ENCODE measurements at places on chromosomes 6 and 20.
A peak's percentile ranks its signal among the peaks of the same experiment; 100 is the strongest.

GRCh38 chr6:1610497-1611321 is 994 bp downstream of the FOXC1 start:
- DNase-seq: no peak

DNA sequence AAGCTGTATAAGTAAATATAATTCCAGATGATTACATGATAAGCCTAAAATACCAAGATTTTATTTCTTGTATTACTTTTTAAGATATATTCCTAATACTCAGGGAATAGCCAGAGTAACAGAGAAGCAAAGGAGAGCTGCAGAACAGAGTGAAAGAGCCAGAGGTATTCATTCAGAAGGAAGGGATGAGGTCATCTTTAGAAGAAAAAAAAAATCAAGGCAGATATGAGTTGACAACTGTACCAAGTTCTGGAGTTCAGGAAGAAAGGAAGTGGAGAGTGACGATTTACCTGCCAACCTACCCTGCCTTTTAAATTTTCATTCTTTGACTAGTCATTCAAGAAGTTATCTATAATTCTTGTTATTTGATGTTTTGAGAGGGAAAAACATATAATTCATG is 28.8 kb upstream of the NHSL1 start:
- no peak for DNase-seq

GRCh38 chr6:42898891-42899361 is 16.9 kb upstream of the PTCRA start:
- DNase-seq: peak; percentile 48

DNA sequence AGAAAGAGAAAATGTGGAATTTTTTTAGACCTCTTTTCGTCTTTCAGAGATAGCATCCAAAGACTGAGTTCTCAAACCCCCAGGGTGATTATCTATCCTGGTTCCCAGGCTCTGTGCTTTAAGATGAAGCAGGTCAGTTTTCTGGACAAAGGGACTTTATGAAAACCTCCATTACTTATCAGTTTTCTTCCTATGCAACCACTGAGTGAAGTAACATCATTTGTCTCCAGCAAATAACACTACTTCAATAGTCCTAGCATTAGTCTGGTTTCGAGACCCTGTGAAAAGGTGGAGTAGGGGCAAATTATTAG is 18.3 kb upstream of the HLA-DRB1 start:
- no peak for DNase-seq

GRCh38 chr20:36320898-36321695 is 15.0 kb downstream of the DLGAP4 start:
- no peak for DNase-seq

DNA sequence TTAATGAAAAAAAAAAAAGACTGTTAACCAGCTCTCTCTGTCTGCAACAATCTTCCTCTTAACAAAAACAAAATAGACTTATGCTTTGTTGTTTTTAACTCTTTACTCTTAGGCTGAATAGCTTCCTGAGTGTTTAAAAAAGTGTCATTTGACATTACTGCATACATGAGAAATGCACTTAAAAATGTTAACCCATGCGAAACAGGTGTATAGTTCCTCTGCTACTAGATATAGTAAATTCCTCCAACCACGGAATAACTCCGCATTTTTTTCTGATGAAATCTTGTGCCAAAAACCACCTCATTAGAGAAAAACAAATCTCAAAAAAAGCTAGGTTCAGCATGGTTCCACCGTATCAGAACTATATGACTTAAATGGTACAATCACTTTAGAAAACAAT is 426.0 kb downstream of the ADGRB3 start:
- no peak for DNase-seq

DNA sequence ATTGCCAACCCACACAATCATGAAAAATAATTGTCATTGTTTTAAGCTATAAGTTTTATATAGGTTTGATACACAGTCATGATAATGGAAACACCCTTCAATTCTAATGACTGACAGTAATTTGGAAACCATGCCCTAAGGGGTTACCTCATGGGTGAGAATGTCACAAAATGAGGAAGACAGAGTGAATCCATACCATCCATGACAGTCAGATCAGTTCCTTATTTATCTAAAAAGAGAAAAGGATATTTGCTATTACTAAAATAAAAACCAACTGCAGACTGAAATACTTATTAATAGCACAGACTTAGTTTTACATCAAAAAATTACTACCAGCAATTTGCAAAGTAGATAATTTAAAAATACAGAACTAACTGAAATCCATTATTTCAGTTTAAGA is 437.8 kb downstream of the UTRN start:
- DNase-seq: no peak

DNA sequence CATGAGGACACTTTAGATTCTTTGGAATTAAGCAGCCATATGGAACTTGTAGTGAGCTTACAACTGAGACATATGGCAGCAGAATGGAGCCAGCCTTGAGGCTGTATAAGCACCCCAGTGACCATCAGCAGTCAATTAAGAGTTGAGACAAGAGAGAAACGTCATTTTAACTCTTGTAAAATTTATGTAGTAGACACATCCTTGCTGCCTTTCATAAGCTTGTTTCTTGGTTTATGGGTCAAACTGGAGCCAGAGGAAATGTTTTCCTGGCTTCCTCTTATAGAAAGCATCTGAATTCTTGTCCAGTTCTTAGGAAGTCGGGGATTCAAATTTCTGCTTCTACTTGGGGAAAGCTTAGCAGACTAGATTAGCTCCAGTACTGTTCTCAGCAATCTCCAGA is 745.1 kb upstream of the MARCKS start:
- DNase-seq: no peak

DNA sequence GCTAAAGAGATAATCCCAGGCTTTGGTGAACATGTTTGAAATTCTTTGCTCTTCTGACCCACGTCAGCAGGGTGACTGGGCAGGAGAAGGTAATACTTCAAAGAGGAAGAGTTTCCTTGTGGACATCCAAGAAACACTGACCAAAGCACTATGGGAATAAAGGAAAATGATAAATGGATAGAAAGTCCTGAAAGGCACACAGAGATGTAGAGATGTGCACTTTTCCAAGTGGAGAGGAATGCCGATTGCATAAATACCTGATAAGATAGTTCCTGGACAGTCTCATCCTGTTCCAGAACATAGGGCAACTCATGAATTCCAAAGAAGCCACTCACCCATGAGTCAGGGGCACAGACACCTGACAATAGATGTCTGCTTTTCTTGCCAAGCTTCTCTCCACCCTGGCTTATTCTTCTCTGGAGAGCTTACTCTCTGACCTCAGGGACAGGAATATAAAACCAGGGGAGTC is 191.3 kb upstream of the FOXA2 start:
- no peak for DNase-seq

GRCh38 chr6:16544006-16544405 is 217.3 kb downstream of the ATXN1 start:
- no peak for DNase-seq

- no peak for DNase-seq
These were observed 52.1 kb downstream of the HNF4A start for GRCh38 chr20:44407402-44408184.

GRCh38 chr6:78810146-78810545 is 57.2 kb upstream of the IRAK1BP1 start:
- DNase-seq: no peak

- DNase-seq: no peak
These were observed 12.2 kb upstream of the CDKN1A start for GRCh38 chr6:36666287-36666686.

- DNase-seq: peak; percentile 7
These were observed 34.2 kb downstream of the DTNBP1 start for GRCh38 chr6:15628499-15629131.

- no peak for DNase-seq
These were observed 58.2 kb upstream of the NAA20 start for GRCh38 chr20:19958928-19959327.

GRCh38 chr20:40959325-40960092 is 69.1 kb upstream of the TOP1 start:
- DNase-seq: no peak

DNA sequence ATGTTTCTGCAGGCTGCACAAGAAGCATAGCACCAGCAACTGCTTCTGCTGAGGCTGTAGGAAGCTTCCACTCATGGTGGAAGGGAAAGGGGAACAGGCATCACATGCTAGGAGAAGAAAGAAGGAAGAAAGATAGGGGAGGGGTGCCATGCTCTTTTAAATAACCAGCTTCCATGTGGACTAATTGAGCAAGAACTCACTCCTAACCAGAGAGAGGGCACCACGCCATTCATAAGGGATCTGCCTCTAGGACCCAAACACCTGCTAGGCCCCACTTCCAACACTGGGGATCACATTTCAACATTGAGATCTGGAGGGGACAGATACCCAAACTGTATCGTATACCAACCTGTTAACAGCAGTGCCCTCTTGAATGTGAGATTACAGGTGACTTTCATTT is 46.9 kb upstream of the ARMC2 start:
- DNase-seq: no peak

GRCh38 chr20:22456109-22456508 is 128.3 kb downstream of the FOXA2 start:
- DNase-seq: no peak

GRCh38 chr6:113317891-113318574 is 539.1 kb upstream of the MARCKS start:
- no peak for DNase-seq

DNA sequence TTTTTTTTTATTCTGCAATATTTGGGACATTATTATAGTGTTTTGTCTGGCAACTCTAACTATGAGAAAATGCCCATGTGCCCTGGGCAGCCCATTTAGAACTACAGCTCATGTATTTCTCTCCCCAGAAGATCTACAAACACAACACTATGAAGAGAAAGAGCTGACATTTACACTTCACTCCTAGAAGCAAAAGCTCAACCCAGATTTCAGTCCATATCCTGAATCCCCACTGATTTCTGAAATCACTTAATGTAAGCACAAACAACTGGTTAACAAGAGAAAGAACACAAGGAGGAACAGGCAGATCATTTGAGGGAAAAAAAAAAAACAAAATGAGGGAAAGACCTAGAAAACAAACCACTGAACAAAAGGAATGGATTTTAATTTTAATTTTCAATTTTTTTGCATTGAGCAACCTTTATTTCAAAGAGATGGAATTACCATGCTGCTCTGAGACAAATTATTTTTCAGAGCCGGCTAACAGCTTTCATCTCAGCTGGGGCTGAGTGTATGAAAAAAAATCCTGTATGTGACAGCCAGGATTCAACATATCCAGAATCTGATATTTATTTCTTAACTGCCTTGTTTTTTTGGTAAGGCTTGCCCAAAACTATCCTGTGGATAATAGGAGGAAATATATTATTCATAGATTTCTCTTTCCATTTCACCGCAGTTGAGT is 32.5 kb downstream of the KIAA0319 start:
- no peak for DNase-seq

DNA sequence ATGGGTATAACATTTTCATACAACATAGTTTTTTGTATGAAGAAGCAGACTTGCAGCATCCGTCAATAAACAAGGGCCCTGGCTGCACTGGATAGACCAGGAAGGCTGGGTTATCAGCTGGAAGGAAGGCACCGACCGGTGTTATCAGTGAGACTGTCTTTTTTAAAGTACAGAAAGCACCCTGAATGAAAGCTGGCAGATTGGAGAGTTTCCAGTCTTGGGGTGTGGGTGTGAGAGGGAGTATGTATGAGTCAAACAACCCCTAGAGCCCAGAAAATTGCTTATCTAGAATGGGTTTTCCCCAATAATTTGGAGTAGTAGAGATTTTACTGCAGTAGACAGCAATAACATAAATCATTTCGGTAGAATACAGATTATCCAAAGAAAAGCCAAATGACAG is 42.4 kb downstream of the TXLNB start:
- DNase-seq: no peak

GRCh38 chr20:44209686-44210405 is 725 bp downstream of the OSER1 start:
- no peak for DNase-seq

DNA sequence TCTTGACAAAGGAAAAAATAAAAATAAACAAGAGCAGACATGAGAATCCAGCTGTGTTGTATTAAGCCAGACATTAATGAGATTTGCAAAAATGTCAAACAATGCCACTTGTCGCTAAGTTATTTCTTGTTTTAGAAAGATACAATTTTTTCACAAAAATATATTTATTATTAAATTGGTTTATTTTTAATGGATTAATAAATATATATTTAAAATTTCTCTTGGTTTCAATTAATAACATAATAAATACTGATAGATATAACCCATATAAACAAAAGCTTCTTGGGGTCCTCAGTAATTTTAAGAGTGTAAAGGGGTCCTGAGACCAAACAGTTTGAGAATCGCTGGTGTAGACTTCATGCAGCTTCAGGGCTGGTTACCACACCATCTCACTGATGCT is 26.1 kb downstream of the TUBB2B start:
- DNase-seq: no peak

DNA sequence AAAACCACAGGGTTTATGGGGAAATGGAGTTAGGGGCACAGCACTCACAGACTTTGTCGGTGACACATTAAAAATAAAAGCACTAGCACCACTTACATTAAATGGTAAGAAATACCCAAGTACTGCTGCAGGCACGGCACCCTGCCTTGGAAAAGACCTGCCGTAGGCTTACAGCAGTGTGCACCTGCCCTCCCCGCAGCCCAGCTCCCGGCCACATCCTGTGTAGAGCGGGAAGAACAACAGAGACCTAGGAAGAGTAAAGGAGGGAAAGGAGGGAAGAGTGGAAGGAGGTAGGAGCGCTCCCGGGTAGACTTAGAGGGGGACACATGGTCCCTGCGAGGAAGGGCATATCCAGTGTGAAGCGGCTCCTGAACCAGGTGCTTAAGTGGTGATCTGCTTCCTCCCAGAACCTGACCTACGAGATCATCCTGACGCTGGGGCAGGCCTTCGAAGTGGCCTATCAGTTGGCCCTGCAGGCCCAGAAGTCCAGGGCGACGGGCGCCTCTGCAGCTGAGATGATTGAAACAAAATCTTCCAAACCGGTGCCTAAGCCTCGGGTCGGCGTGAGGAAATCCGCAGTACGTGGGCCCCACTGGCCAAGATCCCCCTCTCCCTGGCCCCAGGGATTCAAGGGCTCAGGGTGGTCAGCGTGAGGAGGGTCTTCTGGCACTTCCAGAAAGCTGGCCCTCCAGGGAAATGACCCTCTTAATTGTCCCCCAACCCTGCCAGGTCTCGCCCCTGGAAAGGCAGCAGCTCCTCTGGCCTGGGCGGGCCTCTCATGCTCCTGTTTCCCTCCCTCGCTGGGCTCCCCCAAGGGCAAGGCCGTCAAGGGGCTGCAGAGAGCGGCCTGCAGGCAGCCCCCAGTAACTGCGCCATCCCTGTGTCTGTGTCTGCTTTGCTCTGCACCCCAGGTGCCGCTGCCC is 55.5 kb downstream of the TCP11 start:
- DNase-seq: no peak

GRCh38 chr6:155171109-155171746 is 92.6 kb upstream of the CLDN20 start:
- DNase-seq: peak; percentile 20

GRCh38 chr6:138645976-138646640 is 127.5 kb upstream of the CCDC28A start:
- no peak for DNase-seq

Measured in stimulated activated CD8-positive, alpha-beta memory T cell treated with anti-CD3 and anti-CD28 coated beads, Interleukin-2, amount 100 ng/mL, for 1 hour (primary cell).